ENCODE measurements at places on chromosomes 7 and 10.

GRCh38 chr7:15403751-15404150 is 158.1 kb downstream of the AGMO start:
- no peak for DNase-seq

DNA sequence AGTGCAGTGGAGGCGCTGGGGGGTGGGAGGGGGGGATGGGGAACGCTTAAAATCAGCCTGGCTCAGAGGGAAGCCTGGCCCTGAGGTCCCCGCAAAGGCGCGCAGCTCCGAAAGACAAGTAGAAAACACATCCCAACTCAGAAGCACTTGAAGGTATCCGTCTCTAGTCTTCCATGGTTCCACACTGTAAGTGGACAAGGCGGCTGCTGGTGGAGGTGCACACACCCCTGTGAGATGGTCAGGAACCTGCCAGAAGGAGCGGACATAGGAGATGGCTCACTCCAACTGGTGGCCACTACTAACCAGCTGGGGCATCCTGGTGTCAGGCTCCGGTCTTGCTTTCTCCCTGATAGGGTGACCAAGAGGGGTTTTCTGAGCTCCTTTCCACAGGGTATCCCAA is 41.7 kb downstream of the CTBP2 start:
- no peak for DNase-seq

- DNase-seq = no peak
Measured at GRCh38 chr10:3432081-3432825, 259.7 kb upstream of the PITRM1 start.

DNA sequence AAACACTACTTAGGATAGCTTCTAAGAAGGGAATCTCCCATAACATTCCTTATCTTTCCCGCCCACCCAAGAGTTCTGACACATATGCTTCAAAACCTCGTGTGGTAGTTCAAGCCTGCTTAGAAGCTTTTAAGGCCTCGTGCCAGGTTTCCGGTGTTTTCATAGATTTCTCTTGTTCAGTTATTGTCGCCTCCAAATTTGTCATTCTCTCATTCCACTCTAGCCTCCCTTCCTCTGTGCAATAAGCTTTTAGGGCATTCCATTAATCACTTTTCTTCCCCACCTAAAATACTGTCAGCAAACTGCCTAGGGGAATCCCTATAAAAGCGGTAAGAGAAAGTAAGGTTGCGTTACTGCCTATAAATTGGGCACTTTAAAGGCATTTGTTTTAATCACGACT is 718 bp upstream of the BPGM start:
- DNase-seq = no peak

- DNase-seq = no peak
Measured at GRCh38 chr7:64182036-64182790, 24.8 kb upstream of the ZNF735 start.

GRCh38 chr7:90611115-90611514 is 15.0 kb downstream of the CDK14 start:
- no peak for DNase-seq

All from stimulated activated CD8-positive, alpha-beta memory T cell treated with anti-CD3 and anti-CD28 coated beads, Interleukin-7, amount 100 ng/mL, for 4 hours (primary cell).